ENCODE measurements at places on chromosomes 1 and 21.

DNA sequence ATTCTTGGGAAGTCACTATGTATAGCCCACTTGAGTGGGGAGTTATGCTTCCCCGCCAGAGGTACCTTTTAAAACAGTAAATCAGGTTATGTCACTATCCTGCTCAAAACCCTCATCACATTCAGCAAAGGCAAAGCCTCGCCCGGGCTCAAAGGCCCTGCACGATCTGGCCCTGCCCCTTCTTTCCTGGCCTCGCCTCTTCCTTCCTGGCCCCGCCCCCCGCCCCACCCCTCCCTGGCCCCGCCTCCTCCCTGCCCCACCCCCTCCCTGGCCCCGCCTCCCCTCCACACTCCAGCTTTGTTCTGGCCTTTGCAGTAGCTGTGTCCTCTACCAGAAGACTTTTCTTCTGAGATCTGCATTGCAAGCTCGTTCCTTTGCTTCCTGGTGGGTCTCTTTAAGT is 6.6 kb downstream of the LDLRAD2 start:
- DNase-seq, result no peak

DNA sequence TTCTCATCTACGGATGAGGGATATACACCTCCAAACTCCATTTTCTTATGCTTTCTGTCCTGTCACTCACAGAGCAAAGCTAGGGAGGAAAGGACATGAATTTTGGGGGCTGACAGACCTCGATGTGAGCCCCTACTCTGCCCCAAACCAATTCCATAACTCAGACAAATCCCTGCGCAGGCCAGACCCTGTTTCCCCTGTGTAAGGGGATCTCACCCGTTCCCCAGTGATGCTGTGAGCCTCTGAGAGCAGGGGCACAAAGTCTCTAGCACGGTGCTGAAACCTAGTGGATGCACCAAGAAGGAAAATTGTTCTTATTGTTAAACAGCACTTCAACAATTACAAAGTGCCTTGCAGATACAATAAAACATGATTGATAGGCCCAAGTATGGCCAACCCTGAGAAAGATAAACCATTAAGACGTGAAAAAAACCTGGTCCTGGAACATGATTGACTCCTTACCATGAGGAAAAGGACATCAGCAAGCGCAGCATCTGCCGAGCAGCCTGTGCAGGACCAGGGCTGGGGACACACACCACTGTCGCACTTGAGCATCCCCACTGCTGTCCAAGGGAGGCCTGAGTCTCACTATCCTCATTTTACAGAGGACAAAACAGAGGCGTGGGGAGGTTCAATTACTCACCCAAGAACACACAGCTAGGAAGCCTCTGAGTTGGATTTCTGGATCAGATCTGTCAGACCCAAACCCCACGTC is 137.8 kb downstream of the GLIS1 start:
- no peak for DNase-seq

- peak; percentile 31 for DNase-seq
These were observed 475.6 kb downstream of the LTN1 start for GRCh38 chr21:28516991-28517592.

- no peak for DNase-seq
These were observed 4.4 kb upstream of the OSBPL9 start for GRCh38 chr1:51612447-51612961.

- no peak for DNase-seq
These were observed 9.6 kb upstream of the PLA2G4A start for GRCh38 chr1:186819126-186819525.

GRCh38 chr1:247435030-247435758 is 19.2 kb downstream of the NLRP3 start:
- no peak for DNase-seq

GRCh38 chr1:205698921-205699320 is 18.6 kb upstream of the SLC45A3 start:
- no peak for DNase-seq

DNA sequence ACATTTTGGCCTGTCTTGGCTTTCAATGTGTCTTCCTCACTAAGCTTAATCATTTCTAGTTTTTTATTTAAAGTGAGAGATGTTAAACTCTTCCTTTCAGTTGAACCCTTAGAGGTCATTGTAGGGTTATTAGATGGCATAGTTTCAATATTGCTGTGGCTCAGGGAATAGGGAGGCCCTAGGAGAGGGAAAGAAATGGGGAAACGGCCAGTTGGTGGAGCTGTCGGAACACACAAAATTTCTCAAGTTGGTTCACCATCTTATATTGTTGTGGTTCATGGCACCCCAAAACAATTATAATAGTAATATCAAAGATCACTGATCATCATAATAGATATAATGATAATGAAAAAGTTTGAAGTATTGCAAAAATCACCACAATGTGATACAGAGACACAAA is 31.4 kb upstream of the KAZN start:
- DNase-seq, result no peak

- no peak for DNase-seq
These were observed 107.6 kb downstream of the FASLG start for GRCh38 chr1:172766462-172766861.

- DNase-seq, result no peak
These were observed 34.5 kb downstream of the BTG3 start for GRCh38 chr21:17578162-17578561.

- DNase-seq, result no peak
These were observed 134.2 kb downstream of the ROR1 start for GRCh38 chr1:63908016-63908415.

- DNase-seq, result no peak
These were observed 592 bp upstream of the ZNF326 start for GRCh38 chr1:89994231-89994804.

GRCh38 chr1:51309291-51309690 is 21.1 kb downstream of the TTC39A start:
- no peak for DNase-seq

DNA sequence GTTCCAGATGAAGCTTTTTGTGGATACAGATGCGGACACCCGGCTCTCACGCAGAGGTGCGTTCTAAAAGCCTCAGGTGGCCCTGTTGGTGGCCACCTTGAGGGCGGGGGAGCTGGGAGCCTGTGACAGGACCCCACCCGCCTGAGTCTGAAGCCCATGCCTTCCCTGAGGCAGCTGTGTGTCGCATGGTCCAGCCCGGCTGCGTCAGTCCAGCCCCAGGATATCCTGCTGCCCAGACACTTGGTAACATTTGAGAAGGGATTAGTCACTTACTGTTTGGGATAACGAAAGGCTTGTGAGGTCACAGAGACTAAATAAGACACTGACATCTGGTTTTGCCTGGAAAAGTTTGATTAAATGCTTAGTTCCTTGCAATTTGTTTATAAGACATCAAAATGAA is 68.9 kb downstream of the UCK2 start:
- DNase-seq, result no peak

DNA sequence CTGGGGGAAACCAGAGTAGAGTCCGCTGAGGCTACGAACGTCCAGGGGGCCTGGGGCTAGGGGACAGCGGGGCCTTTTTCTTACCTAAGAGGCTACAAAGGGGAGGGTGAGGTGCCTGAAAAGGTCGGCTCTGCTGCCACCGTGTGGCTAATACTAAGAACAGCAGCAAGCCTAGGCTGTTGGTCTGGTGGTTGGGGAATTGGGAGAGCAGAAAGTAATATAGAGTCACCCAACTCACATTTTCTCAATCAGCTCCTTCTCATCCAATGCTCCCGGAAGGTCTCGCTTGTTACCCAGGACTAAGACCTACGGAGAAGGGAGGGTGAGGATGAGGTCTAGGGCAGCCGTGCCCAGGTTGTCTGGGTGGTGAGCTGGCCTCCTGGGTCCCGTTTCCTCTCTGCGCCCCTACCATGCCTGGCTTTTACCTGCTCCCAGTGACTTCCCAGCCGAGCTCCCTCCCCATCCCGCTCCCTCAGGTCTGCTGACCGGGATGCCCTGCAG is 9.3 kb downstream of the ARL8A start:
- DNase-seq, result peak; percentile 30

DNA sequence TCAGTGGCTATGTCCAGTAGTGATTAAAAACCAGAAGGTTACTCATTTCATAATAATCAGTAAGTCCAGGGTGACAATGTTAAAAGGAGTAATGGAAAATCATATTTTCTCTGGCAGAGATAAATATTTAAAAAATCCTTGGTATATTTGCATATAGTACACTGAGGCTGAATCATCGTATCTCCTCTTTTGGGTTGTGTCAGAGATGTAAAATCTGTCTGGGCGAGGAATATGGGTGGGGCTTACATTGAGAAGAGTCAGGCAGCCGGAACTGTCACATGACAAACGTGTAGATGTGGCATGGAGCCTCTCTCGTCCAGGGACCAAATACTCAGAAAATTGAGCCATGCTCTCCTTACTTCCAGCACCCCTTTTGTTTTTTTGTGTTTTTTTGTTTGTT is 120.9 kb downstream of the FMN2 start:
- no peak for DNase-seq

Measured in stimulated activated CD8-positive, alpha-beta memory T cell treated with anti-CD3 and anti-CD28 coated beads, Interleukin-2, amount 100 ng/mL, for 1 hour (primary cell).